ENCODE measurements at places on chromosomes 5 and 9.

DNA sequence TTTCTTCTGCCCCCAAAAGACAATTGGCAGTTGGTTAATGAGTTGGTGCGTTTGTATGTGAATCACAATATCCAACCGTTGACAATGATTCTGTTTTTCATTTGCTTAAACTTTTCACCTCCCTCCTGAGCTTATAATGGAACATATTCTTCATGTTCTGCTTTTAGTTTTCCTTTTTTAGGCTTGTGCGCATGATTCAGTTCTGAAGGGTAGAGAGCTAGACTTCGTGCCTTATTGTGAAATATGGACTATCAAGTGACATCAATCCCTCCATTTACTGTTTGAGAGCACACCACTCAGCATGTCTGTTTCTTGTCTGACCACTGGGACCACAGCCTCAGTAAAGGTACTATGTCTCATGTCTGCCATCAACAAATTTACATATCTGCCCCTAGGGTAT is 30.5 kb upstream of the LPAR1 start:
- DNase-seq: no peak

DNA sequence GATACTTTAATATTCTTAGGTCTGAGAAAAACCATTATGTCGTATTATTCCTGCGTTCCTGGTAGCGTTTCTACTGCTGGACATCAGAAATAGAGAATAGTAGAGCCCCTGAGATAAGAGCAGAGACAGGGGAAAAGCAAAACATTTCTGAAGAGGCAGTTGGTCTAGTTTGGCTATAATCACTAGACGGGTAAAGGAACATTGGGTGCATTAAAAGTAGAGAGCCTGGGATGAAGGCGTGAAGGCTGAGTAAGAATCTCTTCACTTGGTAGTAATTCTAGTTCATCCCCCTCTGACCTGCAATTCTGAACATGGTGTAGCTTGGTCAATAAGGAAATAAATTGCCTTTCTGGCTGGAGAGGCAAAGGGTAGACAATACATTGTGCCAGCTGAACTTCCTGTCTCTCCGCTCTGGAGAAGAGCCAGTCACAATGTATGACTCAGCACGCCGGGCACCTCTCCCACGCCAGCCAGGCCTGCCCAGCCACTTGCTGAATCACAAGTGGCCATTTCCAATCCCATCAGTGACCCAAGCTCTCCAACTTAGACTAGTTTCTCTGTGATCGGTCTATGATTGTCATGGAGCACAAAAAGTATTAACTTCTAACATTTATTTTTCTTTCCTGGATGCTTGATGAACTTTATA is 75.4 kb downstream of the STK32A start:
- DNase-seq: no peak

DNA sequence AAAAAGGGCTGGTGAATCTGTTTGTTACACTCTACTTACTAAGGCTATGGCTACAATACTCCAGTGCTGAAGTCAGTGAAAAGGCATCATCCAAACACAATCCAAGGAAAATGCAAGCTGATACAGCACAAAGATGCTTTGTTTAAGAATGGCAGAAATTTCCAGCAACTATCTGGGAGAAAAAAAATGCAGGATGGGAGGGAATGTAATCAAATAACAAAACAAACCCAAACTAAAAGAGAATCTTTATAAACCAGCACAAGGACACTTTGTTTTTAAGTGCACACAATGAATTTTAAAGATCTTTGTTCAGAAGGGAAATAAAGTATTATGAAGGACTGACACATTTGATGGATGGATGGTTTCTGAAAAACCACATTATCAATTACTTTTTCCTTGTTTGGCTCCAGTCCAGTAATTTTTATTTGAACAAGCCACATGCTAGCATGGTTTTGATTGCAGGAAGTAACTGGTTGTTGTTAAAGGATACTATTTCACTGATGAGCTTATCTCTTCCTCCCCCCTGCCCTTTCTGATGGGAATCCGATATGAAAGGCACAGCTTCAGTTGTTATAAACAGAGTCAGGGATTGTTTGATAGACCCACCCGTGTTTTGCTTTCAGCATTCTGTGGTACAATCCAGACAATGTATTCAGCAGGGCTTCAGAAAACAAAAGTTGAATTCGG is 12.1 kb upstream of the TLE4 start:
- DNase-seq: no peak

DNA sequence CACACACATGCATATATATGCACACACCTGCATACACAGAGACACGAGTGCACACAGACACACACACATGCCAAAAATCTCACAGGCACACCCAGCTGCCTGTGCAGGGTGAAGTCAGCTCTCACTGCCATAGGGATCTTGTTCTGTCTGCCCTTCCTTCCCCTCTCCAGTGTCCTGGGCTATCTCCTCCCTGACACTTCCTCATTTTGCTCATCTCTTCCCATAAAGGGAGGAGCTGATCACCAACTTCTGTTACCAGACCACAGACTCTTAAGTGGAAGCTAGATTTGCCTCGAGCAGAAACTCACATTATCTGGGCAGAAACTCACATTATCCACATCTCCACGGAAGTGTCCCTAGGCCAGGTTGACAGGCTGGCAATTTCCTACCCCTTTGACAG is 28.7 kb downstream of the LCP2 start:
- DNase-seq: no peak

Data from activated CD4-positive, CD25-positive, alpha-beta regulatory T cell treated with anti-CD3 and anti-CD28 coated beads, Interleukin-2, amount 50 U/mL, for 72 hours (primary cell).